Fibroblast of the aortic adventitia (primary cell): ENCODE measurements at places on chromosomes 2 and 18.

GRCh38 chr18:43805646-43806194, 528.4 kb upstream of the SYT4 start:
- DNase-seq, result peak; percentile 5

DNA sequence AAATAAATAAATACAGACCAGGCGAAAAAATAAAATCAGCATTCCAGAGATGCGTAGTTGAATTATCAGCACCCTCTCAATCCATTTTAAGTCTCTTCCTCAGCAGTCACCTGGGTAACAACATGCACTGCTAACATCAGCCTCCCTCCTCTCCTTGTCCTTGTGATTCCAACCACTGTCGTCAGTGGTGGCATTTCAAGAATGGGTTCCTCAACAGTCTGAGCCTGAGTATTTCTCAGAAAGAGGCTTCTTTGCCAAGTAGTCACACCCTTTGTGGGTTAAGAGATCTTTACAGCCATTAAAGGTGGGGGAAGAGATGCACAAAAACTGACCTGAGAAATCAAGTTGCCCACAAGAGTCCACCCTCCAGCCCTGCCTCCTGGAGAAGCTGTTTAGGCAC, 39.0 kb downstream of the NOL10 start:
- no peak for DNase-seq

DNA sequence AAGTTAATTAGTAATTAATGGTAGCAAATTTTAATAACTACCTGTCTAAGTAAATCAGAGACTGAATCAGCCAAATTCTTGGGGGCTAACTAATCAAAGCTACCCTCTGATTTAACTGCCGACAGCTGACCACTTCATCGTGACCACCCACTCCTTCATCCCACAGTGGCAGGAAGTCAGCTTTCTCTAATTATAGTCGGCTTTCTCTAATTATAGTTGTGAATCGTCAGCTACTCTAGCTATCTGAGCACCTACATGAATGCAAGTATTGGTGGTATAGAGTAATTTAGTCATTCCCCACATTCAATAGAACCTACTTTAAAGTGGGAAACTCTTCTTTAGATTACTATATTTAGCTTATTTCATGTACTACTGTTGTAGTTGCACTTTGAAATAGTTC, 185.5 kb downstream of the PTGR3 start:
- no peak for DNase-seq

- no peak for DNase-seq
Measured at GRCh38 chr2:237763812-237764211, 34.8 kb upstream of the RBM44 start.

DNA sequence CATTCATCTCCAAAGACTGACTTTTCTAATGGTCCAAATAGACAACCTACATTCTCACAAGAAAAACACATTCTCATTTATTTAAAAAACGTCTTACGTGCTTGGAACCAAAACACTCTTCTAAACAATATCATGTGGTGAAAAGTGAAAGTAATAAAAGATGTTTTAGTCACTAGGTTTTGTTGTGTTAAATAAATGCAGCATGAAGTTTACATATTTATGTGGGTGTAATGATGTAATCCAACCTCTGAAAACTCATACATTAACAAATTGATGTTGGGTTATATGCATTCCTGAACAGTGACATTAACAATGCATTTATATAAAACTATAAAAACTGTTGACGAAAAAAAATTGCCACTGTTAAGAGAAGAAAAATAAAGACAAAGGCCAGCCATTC, 55.1 kb upstream of the ACVR2A start:
- peak; percentile 38 for DNase-seq

GRCh38 chr2:71603311-71603811, 150.0 kb downstream of the DYSF start:
- no peak for DNase-seq

- DNase-seq, result no peak
Measured at GRCh38 chr2:237859533-237860272, at the start of gene RAMP1. Gene RAMP1, plus strand, starts transcription at chr2:237859623. Its CDS starts 53 bp downstream, at chr2:237859676.

GRCh38 chr18:35122586-35123224, 81.5 kb downstream of the MAPRE2 start:
- no peak for DNase-seq

GRCh38 chr2:164625378-164625971, 4.2 kb upstream of the GRB14 start:
- peak; percentile 76 for DNase-seq
